Fibroblast of skin of right quadriceps (primary cell): ENCODE measurements at places on chromosomes 3 and 15.

- no peak for DNase-seq
Observed at GRCh38 chr3:32297366-32297765, 58.9 kb downstream of the CMTM8 start.

- peak; percentile 61 for DNase-seq
Observed at GRCh38 chr3:74001436-74001835, 376.7 kb upstream of the PDZRN3 start.

GRCh38 chr3:34207806-34208205, 409.4 kb downstream of the PDCD6IP start:
- peak; percentile 74 for DNase-seq

GRCh38 chr3:160601288-160601687, 35.9 kb upstream of the KPNA4 start:
- DNase-seq = no peak

DNA sequence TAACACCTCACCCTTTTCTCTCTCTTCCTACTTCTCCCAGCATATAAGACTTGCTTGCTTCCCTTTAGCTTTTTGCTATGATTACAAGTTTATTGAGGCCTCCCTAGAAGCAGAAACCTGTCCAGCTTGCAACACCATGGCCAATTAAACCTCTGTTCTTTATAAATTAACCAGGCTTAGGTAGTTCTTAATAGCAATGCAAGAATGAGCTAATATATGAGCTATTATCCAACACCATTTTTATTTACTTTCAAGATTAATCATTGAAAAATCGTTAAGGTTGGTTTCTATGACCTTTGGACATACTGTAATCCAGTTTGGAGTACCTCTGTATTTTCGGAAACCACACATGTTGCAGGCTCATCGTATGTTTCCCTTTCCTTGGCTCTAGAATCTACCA, 643.1 kb downstream of the ZPLD1 start:
- no peak for DNase-seq

- no peak for DNase-seq
Observed at GRCh38 chr3:112143689-112144088, 10.6 kb upstream of the GCSAM start.
